ENCODE measurements at places on chromosomes 11 and 22.

- no peak for DNase-seq
Measured at GRCh38 chr22:37218399-37218770, 6.1 kb upstream of the SSTR3 start.

- no peak for DNase-seq
Measured at GRCh38 chr22:26903030-26903856, 245.9 kb downstream of the MIAT start.

DNA sequence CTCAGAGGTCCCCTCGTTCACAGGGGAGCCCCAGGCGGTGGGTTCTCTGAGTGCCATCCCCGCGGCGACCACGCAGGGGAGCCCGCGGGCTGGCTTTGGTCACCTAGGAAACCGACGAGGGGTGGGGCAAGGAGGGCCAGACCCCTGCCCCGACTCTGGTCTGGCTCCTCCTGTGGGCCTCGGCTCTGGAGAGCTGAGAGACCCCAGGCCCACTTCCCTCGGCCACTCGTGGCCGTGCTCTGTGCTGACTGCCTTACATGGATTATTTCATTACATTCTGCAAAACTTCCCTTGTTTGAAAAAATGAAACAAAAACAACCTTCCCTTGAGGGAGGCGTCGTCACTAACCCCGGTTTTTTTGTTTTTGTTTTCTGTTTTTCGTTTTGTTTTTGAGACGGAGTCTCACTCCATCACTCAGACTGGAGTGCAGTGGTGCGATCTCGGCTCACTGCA lies 15.1 kb upstream of the CYTH4 start:
- peak; percentile 38 for DNase-seq

- no peak for DNase-seq
Measured at GRCh38 chr11:79971255-79971654, 530.4 kb upstream of the TENM4 start.

DNA sequence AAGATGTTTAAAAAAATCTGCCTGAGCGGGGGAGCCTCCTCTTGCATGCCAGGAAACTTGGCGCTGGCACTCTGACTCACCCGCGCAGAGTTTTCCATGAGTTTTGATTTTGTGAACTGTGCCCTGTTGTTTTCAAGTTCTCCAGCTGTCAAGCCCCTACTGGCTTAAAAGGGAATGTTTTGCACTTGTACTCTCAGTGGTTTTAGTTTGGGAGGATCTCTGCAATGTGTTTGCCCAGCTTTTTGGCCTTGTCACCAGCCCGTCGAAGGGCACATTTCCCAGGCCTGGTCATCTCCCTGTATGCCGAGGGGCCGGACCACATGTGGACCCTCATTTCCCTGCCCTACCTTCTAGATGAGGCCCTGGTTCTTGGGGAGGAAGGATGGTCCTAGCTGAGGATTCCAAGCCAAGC lies 12.2 kb downstream of the MRGPRF start:
- peak; percentile 74 for DNase-seq

DNA sequence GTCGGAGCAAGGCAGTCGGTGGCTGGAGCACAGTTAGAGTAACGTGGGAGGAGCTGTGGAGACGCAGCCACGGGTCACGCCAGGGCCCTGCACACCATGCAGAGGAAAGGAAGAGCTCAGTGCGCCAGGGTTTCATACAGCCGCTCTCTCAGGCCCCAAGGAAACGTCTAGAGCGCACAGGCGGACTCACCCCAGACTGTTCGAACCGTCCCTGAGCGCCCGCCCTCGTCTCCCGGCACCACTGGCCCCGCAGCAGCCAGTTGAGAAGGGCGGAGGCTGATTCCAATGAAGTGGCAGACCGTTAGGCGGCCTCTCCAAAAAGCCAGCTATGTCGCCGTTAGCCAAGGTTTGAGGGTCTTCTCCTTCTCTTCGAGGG lies 483 bp upstream of the HYLS1 start:
- DNase-seq: peak; percentile 21

- no peak for DNase-seq
Measured at GRCh38 chr11:115154355-115154736, 349.9 kb downstream of the CADM1 start.

DNA sequence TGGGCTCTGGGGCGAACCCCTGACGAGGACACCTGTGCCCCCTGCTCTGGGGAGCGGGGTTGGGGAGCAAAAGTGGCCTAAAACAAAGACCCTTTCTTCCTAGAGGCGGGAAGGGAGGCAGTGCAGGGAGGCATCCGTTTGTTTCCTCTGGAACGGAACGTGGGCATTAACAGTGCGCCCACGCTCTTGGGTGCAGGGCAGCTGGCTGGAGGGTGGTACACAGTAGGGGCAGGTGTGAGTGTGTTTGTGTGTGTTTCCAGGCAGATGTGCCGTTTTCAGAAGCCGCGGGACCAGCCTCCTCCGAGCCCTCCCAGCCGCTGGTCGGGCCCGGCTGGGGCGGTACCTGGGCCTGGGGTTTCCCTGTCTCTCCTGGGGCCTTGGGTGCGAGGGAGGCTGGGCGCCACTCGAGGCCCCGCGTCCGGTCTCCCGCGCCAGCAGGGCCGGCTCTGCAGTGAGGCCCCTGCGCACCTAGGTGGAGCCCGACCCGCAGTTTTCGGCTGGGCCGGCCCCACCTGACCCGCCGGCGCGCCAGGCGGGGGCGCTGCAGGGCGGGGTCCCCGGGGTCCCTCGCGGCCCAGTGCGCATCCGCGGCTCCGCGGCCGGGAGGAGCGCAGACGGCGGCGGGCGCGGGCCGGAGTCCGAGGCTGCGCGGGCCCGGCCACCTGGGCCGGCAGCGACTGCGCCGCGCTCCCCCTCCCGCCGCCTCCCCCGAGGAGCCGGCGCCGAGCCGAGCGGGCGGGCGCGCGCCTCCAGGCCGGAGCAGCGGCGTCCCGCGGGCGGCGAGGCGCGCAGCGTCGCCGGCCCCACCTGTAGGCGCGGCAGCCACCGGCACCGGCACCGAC lies 1252.7 kb downstream of the BRD1 start:
- DNase-seq: peak; percentile 53

DNA sequence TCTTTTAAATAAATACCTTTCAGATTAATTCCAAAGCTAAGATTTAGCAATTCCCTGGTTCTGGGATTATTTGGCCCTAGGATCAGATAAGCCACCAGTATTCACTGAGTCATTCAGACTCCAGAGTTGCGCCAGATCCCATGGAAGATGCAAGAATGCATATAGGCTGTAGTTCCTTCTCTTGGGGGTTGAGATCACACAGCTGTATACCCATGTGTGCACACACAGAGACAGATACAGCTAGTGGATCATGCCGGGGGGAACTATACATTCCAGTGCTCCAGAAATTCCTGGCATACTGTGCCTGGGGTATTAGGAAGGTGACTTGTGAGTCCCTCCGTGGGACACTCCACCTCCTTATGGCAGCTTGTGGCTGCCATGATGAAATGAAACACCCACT lies 75.4 kb downstream of the ZBTB16 start:
- peak; percentile 92 for DNase-seq

DNA sequence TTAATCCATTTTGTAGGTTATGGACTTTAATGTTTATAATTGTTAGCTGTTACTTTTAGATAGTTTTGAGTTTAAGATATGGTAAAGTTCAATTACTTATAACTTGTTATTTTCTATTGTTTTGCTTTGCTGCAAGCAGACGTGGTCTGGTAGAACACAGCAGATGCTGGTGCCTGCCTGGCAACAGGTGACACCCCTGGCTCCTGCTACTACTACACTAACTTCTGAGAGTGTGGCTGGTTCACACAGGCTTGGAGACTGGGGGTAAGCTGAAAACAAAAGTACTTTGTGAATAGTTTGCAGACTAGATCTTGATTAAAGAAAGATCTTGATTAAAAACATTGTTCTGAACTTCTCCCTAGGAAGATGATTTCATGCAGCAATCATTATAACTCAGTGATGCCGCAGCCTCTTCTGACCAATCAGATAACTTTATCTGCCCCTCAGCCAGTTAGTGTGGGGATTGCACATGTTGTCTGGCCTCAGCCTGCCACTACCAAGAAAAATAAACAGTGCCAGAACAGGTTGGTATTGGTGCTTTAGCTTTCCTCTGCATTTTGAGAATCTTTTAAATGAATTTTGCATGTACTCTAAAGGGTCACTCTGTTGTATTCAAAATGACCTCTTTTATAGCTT lies 90.4 kb downstream of the HIPK3 start:
- DNase-seq: no peak

DNA sequence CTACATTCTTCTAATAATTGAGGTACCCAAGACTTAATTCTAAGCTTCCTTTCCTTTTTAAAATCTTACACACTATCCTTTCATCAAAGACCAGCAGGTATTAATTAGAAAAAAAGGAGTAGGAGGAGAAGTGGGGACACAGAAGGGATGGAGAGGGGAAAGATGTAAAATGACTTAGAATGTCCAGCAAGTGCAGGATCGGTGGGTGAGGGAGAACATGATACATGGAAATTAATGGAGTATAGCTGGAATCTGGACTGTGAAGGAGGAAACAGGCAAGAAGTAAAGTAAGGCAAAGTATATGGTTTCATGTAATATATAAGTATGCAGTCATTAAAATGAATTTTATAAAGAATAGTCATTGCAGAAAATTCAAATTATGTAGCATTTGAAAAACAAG lies 63.7 kb upstream of the SC5D start:
- no peak for DNase-seq

GRCh38 chr22:44211256-44211945 lies 30.7 kb downstream of the PARVG start:
- no peak for DNase-seq

DNA sequence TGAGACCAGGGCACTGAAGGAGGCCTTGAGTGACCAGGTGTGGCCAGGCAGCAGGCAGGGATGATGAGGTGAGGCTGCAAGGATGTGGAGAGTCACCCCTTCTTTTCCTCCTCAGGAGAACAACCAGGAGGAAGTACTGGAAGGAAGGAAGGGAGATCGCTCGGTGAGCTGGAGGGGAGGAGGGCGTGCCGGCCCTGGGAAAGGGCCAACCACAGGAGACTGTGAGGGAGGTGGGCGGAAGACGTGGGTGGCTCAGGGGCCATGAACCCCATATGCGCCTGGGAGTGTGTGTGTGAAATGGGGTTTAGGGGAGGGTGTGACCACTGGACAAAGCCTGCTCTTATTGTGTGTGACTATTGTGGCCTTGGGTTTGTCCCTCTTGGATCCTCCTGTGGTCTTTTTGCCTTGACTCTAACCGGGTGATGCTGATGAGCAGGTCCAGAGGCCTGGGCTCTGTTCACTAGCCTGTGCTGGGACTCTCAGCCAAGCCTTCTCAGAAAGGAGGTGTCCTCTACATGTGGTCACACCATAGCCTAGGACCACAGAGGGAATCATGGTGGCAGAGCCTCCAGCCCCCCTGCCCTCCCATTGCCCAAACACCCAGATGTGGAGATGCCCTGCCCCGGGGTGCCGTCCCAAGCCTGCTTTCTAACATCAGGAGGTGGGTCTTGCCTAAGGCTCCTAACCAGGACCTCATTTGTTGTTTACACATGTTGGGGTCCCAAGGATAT lies 41.3 kb upstream of the TUB start:
- DNase-seq: no peak

DNA sequence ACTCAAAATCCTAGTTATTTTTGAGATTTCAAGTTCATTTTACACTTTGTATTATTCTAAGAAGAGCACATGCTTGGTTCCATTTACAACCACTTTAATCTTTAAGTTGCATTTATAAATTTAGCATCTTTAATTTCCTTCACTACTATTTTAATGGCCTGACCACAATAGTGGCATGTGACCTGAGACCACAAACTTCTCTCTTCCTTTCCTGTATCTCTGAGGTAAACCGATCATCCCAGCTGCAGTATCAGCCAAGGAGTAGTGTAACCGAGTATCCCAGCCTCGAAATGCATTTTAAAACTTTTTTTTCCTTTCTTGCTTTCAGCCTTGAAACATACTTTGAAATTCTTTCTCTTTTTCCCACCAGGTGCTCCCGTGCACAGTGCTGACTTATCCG lies 28.7 kb upstream of the CBX6 start:
- no peak for DNase-seq

- no peak for DNase-seq
Measured at GRCh38 chr22:45430871-45431270, 17.4 kb downstream of the RIBC2 start.

DNA sequence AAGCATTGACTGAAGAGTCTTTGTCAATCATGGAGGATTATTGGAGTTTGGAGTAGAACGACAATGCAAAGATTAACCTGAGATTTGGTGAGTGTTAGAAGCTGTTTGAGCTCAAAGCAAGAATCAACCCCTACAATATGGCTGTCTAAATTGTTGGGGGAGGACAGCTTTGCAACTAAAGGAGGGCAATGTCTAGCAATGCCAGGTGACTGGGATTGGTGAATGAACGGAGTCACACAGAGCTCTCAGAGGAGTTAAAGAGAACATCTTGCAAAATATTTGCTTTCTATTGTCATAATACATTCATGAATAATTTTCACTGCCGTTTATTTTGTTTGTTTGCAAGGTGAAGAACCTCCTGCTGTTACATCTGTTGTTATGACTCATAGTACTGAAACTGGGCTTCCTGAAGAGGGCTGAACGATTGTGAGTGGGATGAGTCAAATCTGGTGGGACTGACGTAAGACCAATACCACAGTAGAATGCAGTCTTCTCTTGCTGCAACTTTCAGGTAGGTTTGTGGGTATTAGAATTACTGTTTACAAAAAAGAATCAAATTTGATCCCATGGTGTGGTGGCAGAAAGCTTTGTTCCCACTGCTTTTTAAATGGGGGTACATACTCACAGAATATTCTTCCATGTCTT lies 281.9 kb downstream of the CADM1 start:
- peak; percentile 88 for DNase-seq

- DNase-seq: no peak
Measured at GRCh38 chr11:67022961-67023956, at the start of gene SYT12. TSS of gene SYT12 (plus strand) at chr11:67023134. CDS start at chr11:67030145, 7,011 bp downstream.

DNA sequence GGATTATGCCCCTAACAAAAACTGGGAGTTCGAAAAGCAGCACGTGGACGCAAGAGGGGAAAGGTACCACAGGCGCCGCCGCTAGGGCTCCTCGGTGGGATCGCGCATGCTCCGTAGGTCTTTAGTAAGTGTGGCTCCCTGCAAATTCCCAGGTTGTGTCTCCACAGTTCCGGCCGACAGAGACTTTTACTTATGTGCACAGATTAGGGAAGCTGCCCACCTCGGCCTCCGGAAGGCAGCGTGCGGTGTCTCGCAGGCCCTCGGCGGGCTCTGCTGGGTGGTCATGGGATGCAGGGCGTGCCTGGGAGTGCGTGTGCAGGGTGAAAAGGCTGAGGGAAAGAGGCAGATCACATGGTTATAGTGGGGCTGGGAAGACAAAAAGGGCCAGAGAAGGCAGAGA lies 39.7 kb upstream of the PANX1 start:
- no peak for DNase-seq

- DNase-seq: no peak
Measured at GRCh38 chr22:35400501-35400790, 506 bp downstream of the MCM5 start.
